Endodermal cell (in vitro differentiated cells): ENCODE measurements at places on chromosomes 1 and 21.

DNA sequence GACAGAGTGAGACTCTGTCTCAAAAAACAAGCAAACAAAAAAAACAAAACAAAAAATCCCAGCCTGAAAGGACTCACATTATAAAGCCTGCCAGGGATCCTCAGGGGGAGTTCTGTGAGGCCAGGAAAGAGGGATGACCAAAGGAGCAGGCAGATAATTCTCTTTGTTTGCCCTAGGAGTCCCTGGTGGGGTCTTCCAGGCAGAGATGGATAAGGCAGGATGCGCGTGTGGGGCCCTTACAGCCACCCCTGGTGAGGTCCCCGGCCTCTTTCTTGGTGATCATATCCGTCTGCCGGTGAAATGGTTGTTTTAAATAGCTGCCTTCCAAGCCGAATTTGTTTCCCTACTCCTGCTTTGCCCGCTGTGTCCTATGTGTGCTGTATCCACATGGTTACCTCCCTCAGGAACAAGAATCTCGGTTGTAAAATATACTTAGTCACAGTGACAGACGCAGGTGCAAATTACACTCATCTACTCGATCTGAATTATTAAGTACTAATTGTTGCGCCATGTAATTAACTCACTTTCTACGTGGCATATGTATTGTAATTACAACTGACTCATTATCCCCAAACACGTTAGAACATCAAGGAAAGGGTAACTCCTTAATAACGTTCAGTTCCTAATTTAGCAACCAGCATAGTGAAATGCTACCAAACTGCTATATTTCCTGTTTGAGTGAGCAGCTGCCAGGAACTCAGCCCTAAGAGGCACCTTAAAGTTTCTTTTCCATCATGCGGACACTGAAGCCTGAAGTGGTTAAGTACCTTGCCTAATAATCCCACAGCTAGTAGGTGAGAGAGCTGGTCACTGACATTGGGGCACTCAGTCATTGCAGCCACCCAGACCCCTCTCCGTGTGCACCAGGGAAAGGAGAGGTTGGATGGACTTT lies 106.4 kb downstream of the ZSCAN20 start:
- DNase-seq: no peak

- peak; percentile 61 for DNase-seq
These were observed 46.5 kb upstream of the RNF11 start for GRCh38 chr1:51189421-51190073.

GRCh38 chr1:106608841-106609240 lies 447.6 kb upstream of the PRMT6 start:
- DNase-seq: no peak

DNA sequence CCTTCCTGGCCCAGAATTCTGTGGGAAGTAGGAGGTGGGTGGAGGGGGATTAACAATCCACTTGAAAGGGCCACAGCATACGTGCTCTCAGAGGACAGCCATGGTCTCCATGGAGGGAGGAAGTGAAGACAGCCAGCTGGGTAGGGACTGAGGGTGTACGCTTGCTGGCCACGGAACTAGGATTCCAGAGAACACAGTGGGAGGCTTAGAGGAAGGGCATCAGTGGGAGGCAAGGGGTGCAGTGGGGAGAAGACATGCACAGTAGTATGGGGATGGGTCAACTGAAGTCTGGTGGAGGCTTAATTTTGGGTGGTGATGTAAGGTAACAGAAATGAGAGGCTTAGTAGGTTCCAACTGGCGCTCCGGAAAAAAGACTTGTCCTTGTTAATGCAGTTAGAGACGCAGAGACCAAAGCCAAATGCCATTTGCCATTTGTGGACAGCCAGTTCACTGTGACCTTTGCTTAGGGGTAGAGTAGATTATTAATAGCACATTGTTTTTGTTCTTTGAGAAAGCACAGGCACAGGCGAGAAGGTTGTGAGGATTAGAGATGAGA lies 103.0 kb downstream of the ZSCAN20 start:
- DNase-seq: no peak

DNA sequence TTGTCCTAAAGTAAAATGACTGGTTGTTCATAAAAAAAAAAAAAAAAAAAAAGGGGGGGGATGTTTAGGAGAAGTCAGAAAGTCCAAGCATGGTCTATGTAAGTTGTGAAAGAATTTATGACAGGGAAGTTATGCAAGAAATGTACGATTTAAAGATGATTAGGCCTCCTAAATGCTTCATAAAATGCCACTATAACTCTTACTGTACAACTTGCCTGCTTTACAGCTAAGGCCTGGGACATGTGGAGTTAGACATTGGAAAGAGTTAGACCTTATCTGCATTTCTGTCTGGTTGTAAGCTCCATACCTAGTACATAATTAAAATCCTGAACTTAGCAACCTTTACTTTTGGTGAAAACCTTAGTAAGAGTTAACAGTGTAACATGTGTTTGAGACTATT lies 150.0 kb downstream of the TPR start:
- no peak for DNase-seq

- DNase-seq: no peak
These were observed 39.3 kb downstream of the HSPG2 start for GRCh38 chr1:21897844-21898243.

GRCh38 chr1:36450919-36451305 lies 661 bp upstream of the OSCP1 start:
- DNase-seq: no peak

GRCh38 chr1:228835911-228836310 lies 100.6 kb downstream of the RHOU start:
- DNase-seq: no peak

- DNase-seq: no peak
These were observed 35.5 kb upstream of the DENND1B start for GRCh38 chr1:197810812-197811211.

GRCh38 chr21:33434770-33435360 lies 31.7 kb downstream of the IFNGR2 start:
- no peak for DNase-seq

DNA sequence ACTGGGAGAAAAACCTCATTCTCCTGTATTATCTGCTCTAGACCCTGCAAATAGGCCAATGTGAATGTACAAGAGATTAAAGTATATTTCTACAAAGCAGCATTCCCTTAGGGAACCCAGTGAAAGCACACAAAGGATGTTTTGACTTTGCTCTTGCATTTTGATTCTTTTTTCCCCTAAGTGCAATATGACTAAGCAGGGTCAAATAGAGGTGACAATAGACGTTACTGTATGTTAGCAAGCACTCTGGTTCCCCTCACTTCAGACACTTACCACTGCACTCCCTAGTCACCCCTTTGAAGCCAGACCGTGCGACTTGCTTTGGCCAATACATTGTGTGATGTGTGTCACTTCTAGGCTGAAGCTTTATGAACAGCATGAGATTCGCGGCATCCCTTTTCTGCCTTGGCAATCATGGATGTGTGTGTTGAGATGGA lies 209.7 kb downstream of the RHOU start:
- no peak for DNase-seq

GRCh38 chr1:160708118-160708517 lies 3.5 kb downstream of the CD48 start:
- no peak for DNase-seq

DNA sequence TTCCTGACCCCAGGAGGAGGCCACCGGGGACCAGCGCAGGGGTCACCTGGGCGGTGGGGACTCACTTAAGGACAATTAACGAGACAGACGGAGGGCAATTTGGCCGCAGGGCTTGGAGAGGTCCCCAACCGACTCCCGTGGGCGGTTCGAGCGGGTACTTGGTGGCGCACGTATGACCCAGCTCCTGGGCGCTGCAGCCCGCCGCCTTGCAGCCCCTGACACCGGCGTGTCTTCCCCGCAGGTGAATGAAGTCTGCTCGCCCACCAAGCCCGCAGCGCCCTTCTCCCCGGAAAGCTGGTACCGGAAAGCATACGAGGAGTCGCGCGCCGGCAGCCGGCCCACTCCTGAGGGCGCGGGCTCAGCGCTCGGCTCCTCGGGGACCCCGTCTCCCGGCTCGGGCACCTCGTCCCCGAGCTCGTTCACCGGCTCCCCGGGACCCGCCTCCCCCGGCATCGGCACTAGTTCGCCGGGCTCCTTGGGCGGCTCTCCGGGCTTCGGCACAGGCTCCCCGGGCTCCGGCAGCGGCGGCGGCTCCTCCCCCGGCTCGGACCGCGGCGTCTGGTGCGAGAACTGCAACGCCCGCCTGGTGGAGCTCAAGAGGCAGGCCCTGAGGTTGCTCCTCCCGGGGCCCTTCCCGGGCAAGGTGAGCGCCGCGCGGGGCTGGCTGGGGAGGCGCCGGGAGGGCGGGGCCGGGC lies 1.4 kb downstream of the KIF26B start:
- peak; percentile 97 for DNase-seq

DNA sequence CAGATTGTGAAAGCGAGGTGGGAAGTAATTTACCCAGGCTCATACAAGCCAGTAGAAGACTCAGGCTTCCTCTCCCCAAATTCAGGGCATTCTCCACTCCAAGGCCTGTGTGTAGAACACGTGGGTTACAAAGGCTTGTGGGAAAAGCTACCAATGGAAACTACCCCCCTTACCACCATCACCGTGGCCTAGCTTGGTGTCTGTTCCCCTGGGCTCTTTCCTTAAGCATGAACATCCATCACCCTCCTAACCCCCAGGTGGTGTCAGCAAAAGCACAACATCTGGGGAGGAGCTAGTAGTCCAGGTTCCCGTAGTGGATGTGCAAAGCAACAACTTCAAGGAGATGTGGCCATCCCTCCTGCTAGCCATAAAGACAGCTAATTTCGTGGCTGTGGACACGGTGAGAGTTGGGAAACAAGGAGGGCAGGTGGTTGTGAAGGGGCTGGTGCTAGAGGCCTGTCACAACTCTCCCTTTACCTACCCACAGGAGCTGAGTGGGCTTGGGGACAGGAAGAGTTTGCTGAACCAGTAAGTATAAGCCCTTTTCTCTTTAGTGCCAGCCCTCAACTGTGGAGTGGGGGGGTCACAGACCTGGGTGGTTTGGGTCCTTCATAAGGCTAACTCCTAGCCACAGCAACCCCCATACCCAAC lies 701 bp upstream of the MUTYH start:
- no peak for DNase-seq

GRCh38 chr1:118881751-118882150 lies 106.4 kb downstream of the TBX15 start:
- no peak for DNase-seq

DNA sequence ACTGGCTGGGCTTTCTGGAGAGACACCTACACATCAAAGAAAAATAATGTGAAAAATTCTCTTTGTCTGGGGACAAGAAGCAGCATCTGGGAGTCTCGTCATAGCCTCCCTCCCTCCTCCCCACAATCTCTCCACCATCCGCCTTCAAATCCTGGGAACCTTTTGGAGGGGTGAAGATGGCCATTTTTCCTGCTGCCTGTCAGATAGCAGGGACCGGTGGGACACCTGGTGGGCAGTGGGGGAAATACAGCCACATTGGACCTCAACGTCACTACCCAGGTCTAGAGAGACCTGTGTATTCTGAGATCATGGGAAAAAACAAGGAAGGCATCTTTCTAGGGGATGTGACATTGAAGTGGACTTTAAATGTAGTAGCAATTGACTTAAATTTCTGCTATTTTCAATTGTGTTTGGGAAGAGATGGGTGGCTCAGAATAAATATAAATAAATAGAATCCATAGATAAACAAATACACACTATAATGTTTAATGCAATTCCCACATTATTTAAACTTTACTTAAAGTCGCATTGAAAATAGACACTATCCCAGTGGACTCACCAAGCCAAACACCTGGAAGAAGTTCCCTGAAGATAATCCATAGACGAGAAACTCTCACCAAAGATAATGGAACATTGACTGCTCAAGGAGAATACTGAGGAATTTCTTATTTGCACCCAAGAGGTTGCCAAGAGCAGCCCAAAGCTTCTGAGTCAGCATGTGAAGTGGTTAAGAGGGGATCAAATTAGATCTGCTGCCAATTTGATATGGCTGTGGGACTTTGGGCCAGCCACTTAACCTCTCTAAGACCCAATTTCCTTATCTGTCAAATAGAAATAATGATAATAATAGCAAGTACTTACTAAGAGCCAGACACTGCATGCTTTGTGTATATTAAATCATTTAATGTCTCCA lies 147.6 kb upstream of the CAMK1G start:
- DNase-seq: peak; percentile 98

GRCh38 chr1:23903754-23904153 lies 9.4 kb downstream of the CNR2 start:
- peak; percentile 64 for DNase-seq

GRCh38 chr1:173122344-173122935 lies 71.7 kb upstream of the TNFSF18 start:
- DNase-seq: no peak

GRCh38 chr1:107653765-107654164 lies 311.2 kb downstream of the VAV3 start:
- no peak for DNase-seq

- peak; percentile 91 for DNase-seq
These were observed at the start of gene RNF220 for GRCh38 chr1:44405031-44405797. TSS of gene RNF220 (plus strand) at chr1:44405255.

GRCh38 chr1:63892632-63893395 lies 119.0 kb downstream of the ROR1 start:
- DNase-seq: no peak

DNA sequence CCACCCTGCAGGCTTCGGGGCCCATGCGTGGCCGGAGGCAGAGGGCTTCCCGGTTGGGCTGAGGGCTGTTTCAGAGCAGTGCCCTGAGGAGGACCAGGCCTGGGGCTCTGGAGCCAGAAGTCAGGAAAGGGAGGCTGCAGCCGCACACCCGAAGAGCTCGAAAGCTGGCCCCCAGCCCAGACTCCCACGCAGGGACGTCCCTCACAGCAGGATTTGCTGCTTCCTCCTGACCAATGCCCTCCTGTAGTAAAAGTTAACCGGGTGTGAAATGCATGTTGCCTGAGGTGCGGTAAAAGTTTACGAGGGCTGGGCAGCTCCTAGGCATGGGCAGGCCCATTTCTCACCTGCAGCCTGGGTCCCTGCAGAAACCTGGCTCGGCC lies 101.5 kb upstream of the ARHGEF16 start:
- DNase-seq: no peak

- DNase-seq: no peak
These were observed 56.8 kb downstream of the USP1 start for GRCh38 chr1:62493656-62494055.

DNA sequence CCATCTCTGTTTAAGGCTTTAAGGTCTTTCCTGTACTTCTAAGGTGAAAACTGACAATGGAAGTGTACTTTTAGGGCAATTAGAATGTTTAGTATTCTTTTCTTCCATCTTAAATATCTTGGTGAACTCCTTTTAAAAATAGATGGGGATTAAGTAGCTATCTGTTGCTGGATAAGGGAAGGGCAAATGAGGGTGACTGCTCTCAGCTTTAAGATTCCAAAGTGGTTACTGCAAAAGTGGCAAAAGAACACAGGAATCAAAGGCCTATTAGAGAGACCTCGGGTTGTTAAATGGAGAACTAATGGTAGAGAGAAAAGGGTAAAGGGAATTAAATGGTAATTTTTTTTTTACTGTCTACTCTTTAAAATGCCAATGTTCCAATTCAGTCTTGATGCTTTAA lies 774.1 kb upstream of the B3GALT2 start:
- no peak for DNase-seq

GRCh38 chr1:12201352-12202189 lies 28.3 kb upstream of the VPS13D start:
- DNase-seq: peak; percentile 47

GRCh38 chr1:113073479-113073950 lies 517 bp downstream of the LRIG2 start:
- peak; percentile 88 for DNase-seq

DNA sequence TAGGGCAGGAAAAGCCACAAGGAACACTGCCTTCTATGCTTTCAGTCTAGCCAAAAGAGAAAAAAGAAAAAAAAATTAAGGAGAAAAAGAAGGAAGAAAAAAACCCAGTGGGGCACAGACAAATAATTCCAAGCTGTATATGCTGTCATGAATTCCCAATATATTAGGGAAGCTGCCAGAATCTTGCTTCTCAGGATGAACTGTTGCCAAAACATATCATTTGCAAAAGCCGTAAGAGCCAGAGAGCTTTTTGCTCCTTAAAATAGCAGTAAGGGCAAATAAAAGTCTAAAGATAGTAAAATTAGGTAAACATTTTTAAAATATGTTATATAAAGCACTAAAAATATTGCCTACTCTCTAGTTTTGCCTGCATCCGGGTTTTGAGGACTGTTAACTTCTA lies 52.1 kb downstream of the PGM1 start:
- no peak for DNase-seq
